ENCODE measurements at places on chromosomes 6 and 20. TPM values are rescaled to one million over a fixed set of nuclear protein-coding genes. Genes with fewer than 3 reads are reported as not detected.

The CCN6 gene
- 5.4 TPM for total RNA-seq

The LY6G6D gene
- total RNA-seq = not detected

DNA sequence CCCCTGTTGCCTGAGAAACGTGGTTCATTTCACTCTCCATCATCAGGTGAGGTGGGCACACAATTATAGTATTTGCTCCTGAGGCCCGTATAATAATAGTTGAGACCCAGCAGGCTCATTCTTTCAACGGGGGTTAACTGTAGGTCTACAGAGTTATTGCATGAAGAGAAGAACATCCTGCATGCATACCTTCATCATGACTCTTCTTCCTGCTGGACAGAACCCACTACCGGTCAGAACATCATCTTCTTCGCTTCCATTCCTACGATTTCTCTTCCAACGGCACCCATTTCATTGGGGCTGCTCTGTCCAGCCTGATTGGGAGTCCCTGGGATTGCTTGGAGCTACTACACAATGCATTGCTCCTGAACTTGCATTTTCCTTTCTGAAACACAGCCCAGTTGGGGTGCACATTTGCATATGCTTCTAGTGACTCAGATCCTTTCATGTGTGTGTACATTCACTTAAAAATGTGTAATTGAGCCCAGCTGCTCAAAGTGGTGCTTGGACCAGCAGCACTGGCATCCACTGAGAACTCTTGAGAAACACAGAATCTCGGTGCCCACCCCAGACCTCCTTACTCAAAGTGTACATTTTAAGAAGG is 57.4 kb downstream of the SLC24A3 start:
- no peak for DNase-seq

- no peak for DNase-seq
Measured at GRCh38 chr6:87710090-87710489, 8.1 kb upstream of the AKIRIN2 start.

The PHACTR3 gene
- total RNA-seq = 1.6 TPM

- DNase-seq = no peak
Measured at GRCh38 chr6:105492706-105493673, 90.1 kb upstream of the PREP start.

DNA sequence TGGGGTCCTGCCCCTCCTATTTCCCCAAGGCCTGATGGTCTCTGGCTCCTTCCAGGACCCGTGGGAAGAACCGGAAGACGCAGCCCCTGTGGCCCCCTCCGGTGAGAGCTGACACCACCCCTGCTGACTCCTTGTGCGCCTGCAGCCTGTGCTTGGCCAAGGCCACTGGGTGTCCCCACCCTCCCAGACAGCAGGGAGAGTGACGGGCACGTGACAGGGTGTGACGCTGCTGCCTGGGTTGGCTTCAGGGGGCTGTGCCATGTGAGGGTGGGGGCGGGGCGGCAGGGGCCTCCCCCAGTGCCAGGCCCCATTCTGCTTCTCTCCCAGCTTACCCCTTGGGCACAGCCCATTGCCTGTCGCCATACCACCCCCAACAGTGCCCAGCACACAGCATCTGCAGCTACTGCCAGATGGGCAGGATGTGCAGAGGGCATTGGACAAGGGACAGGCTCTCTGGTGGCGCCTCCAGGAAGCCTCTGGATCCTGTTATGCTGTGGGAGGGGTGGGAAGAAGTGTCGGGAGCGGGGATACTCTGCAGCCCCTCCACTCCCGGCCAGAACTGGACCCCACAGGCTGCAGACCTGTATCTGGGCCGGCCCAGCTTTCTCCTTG is 2.9 kb downstream of the BIRC7 start:
- DNase-seq = no peak

- peak; percentile 24 for DNase-seq
Measured at GRCh38 chr20:47765691-47766594, 19.3 kb downstream of the SULF2 start.

DNA sequence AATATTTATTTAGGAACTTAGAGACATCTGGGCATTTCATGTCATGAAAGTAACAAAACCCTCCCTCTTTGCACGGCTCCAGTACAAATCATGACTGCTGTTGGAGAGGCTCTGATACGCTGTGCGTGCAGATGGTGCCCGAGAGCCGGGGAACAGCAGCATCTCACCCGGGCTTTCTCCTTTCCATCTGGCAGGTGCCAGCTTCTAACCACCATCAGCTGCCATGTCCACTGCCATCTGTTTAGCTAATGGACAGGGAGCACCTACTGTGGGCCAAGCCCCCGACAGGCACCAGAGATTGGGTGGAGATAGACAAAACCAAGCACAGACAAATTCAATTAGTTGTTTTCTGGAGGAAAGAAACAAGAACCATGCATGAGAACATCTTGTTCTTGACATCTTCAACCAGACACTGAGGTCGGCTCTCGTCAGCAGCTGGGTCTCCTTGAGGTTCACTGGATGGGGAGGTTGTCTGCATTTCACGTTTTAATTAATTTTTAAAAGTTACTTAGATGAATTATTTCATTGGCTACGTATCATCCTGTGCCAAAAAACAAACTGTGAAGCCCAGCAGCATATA is 323.7 kb downstream of the THBS2 start:
- no peak for DNase-seq
